ENCODE measurements at places on chromosomes 3 and 15.

GRCh38 chr3:182906036-182906435 lies 74.3 kb downstream of the DCUN1D1 start:
- no peak for DNase-seq

- DNase-seq: no peak
Observed at GRCh38 chr3:42720126-42720525, 17.5 kb upstream of the HHATL start.

DNA sequence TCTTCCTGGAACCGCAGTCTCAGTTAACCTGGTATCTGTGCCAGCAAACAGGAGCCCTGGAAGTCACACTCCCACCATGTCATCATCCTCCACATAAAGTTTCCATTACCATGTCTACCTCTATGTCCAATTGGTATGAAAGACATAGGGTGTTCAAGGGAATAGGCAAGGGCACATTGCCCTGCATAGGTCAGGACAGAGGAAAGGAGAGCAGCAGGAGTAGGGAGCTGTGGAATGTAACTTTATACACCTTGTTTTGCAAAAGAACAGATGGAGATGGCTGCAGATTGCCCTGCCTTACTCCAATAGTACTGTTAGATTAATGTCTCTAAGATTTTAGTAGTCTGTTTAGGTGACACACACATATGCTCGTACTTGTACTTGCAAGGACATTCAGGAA lies 1056.4 kb downstream of the NTRK3 start:
- DNase-seq: no peak

- DNase-seq: no peak
Observed at GRCh38 chr3:41974223-41974622, 12.3 kb upstream of the ULK4 start.

DNA sequence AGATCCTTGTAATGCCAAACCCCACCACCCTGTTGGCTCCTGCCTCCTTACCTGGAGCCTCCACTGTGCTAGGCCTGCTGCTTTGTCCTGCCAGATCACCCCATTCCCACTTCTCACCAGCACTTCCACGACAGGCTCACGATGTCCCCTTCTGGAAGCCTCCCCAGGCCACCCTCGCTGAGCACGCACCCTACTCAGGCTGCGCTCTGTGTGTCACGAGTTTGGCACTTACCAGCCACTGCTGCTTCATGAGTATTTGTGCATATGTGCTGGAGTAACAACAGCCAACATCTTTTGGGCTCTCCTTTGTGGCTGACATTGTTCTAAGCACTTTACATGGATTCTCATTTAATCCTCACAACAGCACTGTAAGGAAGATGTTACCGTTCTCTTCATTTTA lies 58.1 kb downstream of the PDIA5 start:
- no peak for DNase-seq

DNA sequence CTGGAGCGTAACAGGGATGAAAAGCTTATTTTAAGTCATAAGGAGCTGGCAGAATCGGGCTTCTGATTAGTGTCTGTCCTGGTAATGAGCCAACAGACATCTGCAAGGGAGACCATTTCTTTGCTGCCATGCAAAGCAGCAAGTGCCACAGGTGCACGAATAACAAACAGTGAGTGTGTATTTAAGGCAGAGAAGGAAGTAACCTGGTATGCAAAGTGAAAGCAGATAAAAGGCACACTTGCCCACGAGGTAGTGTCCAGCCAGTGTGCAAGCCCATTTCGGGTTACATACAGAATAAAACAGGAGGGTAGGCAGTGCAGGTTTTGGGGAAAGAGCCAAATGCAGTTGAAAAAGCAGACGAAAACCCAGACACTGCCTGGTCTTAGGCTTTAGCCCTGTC lies 1153.7 kb downstream of the SI start:
- no peak for DNase-seq
